ENCODE measurements at places on chromosomes 7 and 10. TPM values are rescaled to one million over a fixed set of nuclear protein-coding genes. Genes with fewer than 3 reads are reported as not detected.

Gene TCAF1
- 14.0 TPM for total RNA-seq

Gene ZNF239
- 2.0 TPM for total RNA-seq

Gene C10orf67
- 0.09 TPM for total RNA-seq

Gene UCMA
- not detected for total RNA-seq

Gene AKR1D1
- 0.08 TPM for total RNA-seq

Gene H2BK1
- not detected for total RNA-seq

Gene ELN
- total RNA-seq: 0.12 TPM

Gene CPED1
- not detected for total RNA-seq

Gene TUBB8
- total RNA-seq: 0.15 TPM

Gene PNLIPRP3
- total RNA-seq: 0.04 TPM
